Dorsolateral prefrontal cortex (tissue), 122 donors: ENCODE measurements at places on chromosomes 4 and X. TPM values are rescaled to one million over a fixed set of nuclear protein-coding genes. Genes with fewer than 3 reads are reported as not detected.

DNA sequence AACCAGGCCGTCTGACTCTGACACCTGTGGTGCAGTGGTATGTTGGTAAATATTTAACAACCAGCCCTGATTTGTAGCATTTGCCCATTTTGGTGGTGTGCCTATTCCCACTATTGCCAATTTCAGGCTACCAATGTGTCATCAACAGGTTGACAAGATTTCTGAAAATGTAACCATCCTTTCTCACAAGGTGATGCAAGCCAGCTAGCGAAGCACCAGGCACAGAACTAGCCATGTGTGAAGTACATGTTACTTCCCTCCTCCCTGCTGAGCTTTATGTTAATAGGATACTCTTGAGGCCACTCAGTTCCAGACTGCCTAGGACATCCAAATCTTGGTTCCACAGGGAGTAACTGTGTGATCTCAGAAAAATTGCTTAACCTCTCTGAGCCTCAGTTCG is 7.2 kb upstream of the MAMLD1 start:
- no peak for DNase-seq

GRCh38 chrX:119010491-119010890 is 36.1 kb downstream of the LONRF3 start:
- no peak for DNase-seq

The FAM184B gene
- 2.3 TPM for total RNA-seq

The SUPT20HL2 gene
- not detected for total RNA-seq

The CENPVL2 gene
- total RNA-seq = not detected

The SEC24D gene
- 23.4 TPM for total RNA-seq

DNA sequence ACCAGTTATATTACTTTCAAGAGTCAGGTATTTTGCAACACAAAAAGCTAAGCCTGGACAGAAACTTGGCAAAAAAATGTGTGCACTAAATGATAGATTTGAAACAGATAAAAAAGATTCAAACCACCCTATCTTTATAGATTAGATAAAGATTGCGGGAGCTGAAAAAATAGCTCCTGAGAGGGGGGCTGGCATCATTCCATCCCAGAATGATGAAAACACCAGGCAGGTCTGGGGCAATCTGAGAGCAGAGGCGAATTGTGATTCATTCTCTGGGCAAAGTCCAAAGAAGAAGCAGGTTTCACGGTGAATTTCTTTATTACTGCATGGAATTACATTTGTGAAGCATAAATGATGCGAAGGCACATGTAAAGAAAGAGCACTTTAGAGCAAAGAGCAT is 168.5 kb upstream of the DMD start:
- DNase-seq = no peak

GRCh38 chr4:115515366-115515765 is 401.9 kb upstream of the NDST4 start:
- no peak for DNase-seq

DNA sequence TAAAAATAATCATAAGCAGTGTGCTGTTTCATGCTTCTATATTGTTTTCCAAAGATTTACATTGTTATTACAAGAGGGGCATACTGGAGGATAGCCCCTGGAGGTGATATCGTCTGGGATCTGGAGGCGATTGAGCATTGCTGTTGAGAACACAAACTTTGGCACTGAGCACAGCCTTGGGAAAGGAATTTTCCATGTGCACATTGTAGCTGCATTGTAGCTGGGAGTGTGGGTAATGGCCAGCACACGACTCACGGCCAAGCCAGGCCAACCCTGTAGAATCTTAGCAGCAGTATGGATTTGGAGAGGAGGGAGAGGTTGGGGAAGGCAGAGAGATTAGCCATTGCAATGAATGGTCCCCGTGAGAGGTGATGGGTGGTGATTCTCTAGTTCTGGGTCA is 121.9 kb downstream of the SMIM20 start:
- no peak for DNase-seq

DNA sequence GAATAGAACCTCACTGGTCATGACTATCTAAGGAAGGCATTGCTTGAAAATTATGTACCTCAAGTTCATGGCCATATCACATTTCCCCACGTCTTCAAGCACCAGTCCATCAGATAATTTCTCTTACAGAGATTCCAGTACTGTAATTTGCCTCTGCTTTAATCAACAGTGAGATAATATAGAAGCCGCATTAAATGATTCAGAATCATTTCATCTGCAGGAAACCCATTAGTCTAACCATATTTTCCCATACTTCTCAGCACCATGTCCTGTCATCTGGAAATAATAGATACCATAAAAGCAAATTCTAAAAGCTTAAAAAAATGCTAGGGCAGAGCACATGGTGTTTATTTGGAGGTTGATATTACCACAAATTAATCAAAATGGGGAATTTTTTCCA is 310.3 kb upstream of the SLIT2 start:
- DNase-seq = no peak

- no peak for DNase-seq
Measured at GRCh38 chr4:154622598-154622997, 10.1 kb upstream of the FGG start.

GRCh38 chr4:17595471-17596005 is 18.5 kb downstream of the LAP3 start:
- DNase-seq = no peak

The PTTG2 gene
- 6.1 TPM for total RNA-seq

DNA sequence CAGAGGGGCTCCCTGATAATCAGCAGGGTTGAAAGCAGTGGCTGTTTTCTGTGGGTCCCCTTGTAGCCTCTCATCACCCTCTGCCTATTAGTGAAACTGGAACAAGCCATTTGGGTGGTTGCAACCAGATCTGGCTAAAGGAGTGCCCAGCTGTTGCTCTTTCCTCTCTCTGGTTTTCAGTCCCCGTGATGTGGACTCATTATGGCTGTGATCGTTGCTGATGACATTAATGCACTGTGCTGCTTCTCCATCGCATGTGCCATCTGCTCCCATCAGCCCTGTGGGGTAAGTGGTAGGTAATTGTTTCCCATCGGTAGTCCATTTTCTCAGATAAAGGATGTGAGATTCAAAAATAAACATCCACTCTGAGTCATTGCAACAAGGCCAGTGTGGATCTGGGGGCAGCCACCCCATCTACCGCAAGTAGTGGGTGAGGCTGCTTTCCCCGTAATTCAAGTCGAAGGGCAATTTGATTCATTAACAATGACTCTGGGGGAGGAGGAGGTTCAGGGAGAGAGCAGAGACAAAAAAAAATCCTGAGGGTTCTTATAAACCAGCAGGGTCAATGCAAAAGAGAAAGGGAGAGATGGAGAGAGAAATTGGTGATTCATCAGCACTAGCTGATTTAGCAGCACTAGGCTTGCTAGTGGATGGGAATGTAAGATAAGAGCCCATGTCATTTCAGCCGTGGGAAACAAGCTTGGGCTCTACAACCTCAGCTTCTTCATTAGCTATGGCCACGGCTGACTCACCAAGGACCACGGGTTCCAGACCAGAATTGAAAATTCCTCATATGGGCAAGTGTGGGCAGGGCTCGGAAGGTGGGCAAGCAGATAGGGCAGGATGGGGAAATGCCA is 357.8 kb downstream of the MID1IP1 start:
- no peak for DNase-seq

DNA sequence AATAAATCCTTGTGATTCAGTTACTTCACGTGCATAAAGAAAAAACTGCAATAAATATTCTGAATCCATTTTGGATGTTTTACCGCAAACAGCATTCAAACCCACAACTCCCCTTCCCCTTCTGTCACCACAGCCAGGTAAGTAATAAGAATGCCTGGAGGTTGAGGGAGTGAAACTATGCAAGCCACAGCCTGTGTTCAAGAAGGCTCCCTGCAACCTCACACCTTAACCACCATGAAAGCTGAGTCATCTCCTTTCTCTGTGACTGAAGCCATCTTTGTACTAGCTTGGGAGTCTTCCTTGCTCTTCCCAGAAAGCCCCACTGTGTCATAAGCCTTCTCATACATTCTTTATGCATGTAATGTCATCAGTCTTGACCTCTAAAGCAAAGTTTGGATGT is 297.0 kb upstream of the PUDP start:
- DNase-seq = no peak

DNA sequence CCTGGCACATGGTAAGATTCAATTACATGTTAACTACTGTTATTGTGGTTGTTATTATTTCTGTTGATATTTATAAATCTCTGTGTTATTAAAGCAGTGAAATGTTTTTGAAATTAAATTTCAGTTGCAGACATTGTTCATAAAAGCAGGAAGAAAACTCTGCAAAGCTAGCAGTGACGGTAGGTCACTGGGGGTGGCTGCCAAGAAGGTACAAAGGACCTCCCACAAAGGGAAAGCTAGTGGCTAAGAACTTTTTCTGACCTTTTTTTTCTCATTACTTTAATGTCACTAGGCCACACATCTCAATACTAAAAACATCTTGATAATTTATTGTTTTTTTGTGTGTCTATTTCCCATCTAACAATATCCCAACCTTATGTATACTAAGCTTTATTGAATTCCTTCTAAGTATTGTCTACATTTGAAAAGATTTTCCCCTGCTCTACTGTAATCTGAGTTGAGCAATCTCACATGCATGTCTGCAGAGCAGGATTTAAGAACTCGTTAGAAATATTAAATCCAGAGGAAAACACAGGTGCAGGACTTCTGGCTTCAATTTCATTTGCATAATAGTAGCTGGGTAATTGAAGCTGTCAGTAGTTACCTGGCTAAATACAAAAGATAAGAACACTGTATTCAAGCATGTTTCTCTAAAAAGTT is 197.3 kb downstream of the CFAP299 start:
- no peak for DNase-seq

GRCh38 chrX:37314531-37314930 is 34.6 kb upstream of the PRRG1 start:
- DNase-seq = no peak

- DNase-seq = no peak
Measured at GRCh38 chr4:39044956-39045826, 13.0 kb upstream of the TMEM156 start.
